ENCODE measurements at places on chromosomes 12 and 14.

DNA sequence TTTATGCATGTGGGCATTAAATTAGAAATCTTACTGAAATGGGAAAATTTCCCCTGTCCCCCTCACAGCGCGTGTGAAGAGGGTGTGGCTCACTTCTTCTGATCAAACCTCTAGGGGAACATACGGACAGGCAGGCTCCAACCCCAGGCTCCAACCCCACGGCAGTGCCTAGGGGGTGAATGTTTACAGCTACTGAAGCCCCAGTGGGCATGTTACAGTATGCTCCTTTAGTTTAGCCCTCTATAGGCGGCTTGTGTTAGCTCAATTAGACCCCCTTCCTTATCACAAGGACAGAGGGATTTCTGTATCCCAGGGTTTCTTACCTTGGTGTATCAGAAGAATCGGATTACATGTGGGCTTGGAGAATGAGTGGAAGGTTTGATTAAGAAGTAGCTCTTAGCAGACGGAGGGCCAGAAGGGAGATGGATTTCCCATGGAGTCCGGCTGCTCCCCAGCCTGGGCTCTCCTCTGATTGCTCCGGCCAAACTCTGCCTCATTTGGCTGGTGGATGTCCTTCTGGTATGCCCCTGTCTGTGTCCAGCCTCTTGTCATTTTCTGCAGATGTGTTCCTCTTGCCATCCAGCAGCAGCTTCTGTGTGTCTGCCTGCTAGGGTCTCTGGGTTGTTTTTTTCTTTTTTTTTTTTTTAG lies 223.7 kb downstream of the TMTC2 start:
- no peak for DNase-seq

GRCh38 chr12:27823038-27823437 lies 43.0 kb upstream of the MANSC4 start:
- no peak for DNase-seq

- no peak for DNase-seq
Observed at GRCh38 chr12:27163048-27163715, 80.8 kb upstream of the C12orf71 start.

DNA sequence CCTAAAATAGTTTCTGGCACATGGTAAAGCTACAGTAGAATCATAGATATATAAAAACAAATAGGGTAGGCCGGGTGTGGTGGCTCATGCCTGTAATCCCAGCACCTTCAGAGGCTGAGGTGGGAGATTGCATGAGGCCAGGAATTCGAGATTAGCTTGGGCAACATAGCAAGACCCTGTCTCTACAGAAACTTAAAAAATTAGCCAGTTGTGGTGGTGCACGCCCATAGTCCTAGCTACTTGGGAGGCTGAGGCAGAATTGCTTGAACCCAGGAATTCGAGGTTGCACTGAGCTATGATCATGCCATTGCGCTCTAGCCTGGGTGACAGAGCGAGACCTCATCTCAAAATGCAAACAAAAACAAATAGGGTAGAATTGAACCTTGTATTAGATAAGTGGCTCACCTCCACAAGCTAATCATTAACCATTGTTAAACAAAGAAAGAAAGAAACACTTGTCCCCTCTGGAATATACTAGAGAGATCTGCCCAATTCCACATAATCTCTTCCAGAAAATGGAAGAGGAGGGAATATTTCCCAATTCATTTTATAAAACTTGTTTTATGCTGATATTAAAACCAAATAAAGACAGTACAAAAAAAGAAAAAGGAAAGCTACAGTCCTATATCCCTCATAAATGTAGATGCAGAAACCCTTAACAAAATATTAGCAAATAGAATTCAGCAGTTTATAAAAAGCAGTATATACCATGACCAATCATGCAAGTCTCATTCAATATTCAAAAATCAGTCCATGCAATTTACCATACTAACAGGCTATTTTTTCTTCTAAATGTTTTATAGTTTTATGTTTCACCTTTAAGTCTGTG lies 22.7 kb upstream of the DHRS2 start:
- DNase-seq: peak; percentile 68

GRCh38 chr12:127516467-127516866 lies 750.5 kb upstream of the TMEM132C start:
- DNase-seq: no peak

GRCh38 chr12:3896356-3896755 lies 23.2 kb upstream of the PARP11 start:
- no peak for DNase-seq

DNA sequence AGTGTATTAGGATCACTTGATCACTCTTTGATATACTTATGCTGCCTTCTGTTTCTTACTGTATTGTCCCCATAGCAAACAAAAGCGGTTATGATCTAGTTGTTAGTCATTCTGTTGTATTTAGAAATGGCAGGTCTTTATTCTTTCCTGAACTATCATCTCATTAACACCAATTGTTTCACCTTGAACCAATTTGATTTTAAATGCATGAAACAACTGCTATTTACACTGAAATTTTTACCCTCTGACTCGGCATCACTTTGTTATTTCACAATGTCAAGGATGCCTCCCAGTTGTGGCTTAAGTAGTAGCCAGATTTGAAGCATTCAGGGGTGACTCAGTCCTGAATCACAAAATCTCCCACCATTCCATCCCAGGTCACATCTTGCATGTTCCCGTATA lies 303.5 kb downstream of the EGLN3 start:
- no peak for DNase-seq

DNA sequence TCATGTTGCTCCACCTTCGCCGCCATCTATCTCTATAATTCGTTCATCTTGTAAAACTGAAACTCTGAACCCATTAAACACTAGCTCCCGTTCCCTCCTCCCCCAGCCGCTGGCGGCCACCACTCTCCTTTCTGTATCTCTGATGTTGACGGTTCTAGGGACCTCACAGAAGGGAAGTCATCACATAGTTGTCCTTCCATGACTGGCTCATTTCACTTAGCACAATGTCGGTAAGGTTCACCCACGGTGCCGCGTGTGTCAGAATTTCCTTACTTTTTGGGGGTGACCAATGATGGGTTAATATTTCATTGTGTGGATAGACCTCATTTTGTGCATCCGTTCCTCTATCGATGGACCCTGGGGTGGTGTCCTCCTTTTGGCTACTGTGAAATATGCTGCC lies 2.0 kb upstream of the CACNA2D4 start:
- no peak for DNase-seq

DNA sequence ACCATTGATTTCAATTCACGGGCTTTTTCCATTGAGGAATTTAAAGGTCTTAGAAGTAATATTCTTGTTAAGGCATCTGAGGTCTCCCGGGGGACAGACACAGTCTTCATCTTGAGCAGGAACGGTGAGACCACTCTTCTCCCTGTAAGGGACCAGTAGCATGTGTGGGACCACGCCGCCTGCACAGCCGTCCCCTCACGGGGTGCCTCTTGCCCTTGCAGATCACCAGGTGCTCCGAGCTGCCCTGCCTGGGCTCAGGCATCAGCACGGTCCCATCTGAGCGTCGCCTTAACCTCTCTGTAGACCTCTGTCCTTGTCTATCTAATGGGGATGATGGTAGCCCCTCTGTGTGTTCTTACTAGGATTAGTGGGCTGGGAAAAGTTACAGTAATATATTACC lies 74.1 kb downstream of the PPP2R5C start:
- no peak for DNase-seq

GRCh38 chr14:65268594-65268993 lies 143.9 kb upstream of the FUT8 start:
- no peak for DNase-seq

DNA sequence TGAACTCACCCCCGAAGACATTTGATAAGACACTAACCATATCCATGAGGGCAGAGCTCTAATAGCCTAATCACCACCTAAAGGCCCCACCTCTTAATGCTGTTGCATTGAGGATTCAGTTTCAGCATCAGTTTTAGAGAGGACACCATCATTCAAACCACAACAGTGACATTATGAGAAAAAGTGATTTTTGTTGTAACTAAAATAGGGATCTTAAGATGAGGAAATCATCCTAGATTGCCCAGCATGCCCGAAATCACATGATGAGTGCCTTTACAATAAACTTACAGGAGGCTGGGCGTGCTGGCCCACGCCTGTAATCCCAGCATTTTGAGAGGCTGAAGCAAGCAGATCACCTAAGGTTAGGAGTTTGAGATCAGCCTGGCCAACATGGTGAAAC lies 9.7 kb upstream of the GLT1D1 start:
- no peak for DNase-seq

- DNase-seq: peak; percentile 24
Observed at GRCh38 chr14:93906341-93907329, 20.5 kb upstream of the FAM181A start.

- no peak for DNase-seq
Observed at GRCh38 chr12:10368206-10369171, 21.4 kb downstream of the KLRK1 start.

GRCh38 chr12:93098077-93098476 lies 169.0 kb upstream of the EEA1 start:
- DNase-seq: peak; percentile 3

GRCh38 chr12:84767079-84767478 lies 145.5 kb downstream of the SLC6A15 start:
- DNase-seq: no peak

- DNase-seq: no peak
Observed at GRCh38 chr12:106220536-106220935, 27.3 kb downstream of the CKAP4 start.

- no peak for DNase-seq
Observed at GRCh38 chr12:22712083-22712482, 87.1 kb downstream of the ETNK1 start.

DNA sequence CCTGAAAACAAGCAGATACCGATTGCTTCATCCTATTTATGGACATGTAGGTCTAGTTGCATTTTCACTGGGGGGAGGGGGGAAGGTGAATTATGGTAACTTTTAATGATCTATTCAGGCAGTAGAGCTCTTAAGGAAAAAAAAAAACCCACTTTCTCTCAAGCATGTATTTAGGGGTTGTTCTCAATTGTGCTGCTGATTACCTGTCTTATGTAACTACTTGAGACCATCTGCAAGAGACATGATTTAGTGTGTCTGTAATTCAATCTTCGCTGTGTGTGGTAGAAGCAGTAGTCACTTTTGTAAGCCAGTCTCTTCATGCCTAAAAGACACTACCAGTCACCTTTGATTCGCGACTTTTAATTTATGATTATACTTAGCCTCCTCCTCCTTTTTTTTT lies 8.9 kb downstream of the CALM1 start:
- DNase-seq: no peak

DNA sequence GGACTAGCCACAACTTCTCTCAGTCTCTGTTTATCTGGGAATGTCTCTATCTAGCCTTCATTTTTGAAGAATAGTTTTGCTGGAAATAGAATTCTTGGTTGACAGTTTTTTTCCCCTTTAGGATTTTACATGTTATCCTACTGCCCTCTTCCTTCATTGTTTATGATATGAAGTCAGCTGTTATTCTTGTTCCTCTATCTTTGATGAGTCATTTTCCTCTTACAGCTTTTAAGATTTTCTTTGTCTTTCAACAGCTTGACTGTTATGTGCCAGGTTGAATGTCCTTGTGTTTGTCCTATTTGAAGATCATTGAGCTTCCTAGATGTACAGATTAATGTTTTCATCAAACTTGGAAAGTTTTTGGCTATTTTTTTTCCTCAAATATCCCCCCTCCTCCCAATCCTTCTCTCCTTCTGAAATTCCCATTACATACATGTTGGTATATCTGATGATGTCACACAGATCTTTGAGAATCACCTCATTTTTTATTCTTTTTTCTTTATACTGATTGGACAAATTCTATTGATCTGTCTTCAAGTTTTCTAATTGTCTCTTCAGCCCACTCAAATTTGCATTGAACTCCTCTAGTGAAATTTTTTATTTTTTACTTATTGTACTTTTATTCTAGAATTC lies 4.5 kb upstream of the GOLGA5 start:
- DNase-seq: no peak

DNA sequence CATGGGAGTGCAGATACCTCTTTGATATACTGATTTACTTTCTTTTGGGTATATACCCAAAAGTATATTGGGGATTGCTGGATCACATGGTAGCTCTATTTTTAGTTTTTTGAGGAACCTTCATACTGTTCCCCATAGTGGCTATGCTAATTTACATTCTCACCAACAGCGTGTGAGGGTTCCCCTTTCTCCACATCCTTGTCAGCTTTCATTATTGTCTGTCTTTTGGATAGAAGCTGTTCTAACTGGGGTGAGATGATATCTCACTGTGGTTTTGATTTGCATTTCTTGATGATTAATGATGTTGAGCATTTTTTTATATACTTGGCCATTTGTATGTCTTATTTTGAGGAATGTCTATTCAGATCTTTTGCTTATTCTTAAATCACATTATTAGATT lies 44.1 kb upstream of the JDP2 start:
- no peak for DNase-seq

DNA sequence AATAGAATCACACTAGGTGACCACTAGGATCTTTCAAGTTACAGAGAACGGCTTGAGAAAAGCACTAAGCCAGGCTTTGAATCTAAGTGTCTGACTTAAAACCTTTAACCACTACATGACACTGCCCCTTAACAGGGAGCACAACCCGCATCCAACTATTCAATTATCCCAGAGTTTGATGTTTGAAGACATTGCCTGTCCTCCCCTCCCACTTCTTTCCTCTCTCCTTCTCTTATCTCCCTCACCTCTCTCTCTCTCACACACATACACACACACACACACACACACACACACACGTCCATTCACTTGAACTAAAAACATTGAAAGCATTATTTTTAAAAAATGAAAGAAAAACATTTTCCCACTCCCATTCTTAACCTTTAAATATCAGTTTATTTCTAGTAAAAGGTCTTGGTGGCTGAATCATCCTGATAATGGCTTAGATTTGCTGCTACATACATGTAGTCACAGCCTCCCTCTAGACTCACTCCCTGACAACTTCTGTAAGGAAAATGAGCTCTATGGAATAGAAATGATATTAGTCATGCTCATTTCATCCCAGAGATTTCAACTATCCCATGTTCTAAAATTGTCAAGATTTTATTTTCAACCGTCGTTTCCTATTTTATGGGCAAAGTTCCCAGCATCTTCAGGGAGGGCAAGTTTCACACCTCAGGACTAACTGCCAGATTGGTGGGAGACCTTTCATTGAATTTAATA lies 53.5 kb upstream of the RAP1B start:
- no peak for DNase-seq

DNA sequence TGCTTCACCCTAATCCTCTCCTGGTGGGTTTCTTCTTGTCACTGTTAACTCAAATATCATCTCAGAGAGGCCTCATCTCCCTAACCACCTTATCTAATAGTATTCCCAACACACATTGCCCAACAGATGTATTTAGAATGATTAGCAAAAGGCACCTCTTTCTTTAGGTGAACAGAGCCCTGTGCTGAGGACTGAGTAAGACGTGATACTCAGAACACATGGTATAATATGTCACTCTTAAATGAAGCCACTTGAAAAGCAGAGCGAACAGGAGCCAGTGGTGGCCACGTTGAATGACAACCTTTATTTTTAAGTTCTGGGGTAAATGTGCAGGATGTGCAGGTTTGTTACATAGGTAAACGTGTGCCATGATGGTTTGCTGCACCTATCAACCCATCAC lies 1.5 kb upstream of the KSR2 start:
- no peak for DNase-seq

- DNase-seq: no peak
Observed at GRCh38 chr14:56153267-56153666, 35.1 kb downstream of the PELI2 start.
